Naive B cell (primary cell): ENCODE measurements at places on chromosomes 6 and 20. TPM values are rescaled to one million over a fixed set of nuclear protein-coding genes. Genes with fewer than 3 reads are reported as not detected.

PPP1R16B gene
- polyA plus RNA-seq = 22.1 TPM

CCN6 gene
- not detected for polyA plus RNA-seq

RNGTT gene
- polyA plus RNA-seq = 40.1 TPM

CSE1L gene
- 7.2 TPM for polyA plus RNA-seq

BMP5 gene
- polyA plus RNA-seq = not detected

SF3B5 gene
- 366 TPM for polyA plus RNA-seq

ALDH8A1 gene
- polyA plus RNA-seq = not detected

TRIM15 gene
- not detected for polyA plus RNA-seq

NOX3 gene
- polyA plus RNA-seq = not detected

PPIL6 gene
- 3.4 TPM for polyA plus RNA-seq

DYNLT2 gene
- 0.57 TPM for polyA plus RNA-seq

SUPT3H gene
- 6.3 TPM for polyA plus RNA-seq

SMLR1 gene
- not detected for polyA plus RNA-seq
